Left renal cortex interstitium (tissue), 4 donors: ENCODE measurements at places on chromosomes 16 and 17. TPM values are rescaled to one million over a fixed set of nuclear protein-coding genes. Genes with fewer than 3 reads are reported as not detected.

DNA sequence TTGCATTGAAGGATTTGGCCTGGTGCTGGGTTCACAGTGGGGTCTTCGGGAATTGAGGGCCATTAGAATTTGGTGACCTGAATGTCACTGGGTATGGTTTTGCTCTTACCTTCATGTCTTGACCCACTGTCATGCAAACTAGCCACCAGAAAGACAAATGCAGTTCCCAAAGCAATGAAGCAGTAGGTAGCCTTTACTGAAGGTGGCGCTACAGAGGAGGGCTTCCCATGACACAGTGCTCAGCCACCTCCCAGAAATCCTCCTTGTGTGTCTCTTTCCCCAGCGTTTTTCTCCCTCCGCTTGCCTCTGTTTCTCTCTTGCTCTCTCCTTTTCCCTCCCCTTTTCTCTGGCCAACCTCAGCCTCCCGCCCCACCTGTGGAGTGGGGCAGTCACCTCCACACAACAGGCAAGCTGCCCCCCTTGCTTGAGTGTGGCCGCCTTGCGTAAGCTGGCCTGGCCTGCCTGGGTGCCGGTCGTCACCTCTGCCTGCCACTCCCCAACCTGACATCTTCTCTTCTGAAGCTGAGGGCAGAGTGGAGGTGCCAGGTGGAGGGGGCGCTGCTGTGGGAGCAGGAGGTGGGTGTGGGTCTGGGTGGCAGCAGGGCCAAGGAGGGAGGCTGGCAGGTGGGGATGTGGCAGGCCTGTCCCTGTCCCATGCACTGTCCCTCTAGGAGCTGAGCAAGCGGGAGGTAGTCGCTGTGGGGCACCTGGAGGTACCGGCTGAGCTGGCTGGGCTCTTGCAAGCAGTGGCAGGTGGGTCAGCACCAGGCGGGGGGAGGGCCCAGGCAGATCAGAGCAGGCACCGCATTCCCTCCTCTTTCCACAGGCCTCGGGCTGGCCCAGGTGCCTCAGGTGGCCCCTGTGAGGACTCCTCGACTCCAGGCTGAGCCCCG lies 34.7 kb downstream of the MYO15A start:
- DNase-seq, result no peak

DNA sequence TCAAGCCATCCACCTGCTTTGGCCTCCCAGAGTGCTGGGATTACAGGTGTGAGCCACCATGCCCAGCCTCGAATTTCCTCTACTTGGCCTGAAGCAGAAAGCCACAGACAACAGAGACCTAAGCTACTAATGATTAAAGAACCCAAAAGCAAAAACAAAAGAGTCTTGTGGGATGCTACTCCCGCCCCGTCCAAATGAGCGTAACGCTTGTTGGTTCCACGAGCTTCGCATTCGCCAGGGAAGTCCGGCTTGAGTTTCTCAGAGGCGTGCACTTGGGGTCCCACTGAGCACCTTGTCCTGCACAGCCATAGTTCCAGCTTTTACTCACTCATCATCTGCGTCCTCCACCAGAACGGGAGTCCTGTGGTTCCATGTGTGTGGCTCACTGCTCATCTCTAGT lies 16.0 kb downstream of the CEP295NL start:
- DNase-seq, result no peak

DNA sequence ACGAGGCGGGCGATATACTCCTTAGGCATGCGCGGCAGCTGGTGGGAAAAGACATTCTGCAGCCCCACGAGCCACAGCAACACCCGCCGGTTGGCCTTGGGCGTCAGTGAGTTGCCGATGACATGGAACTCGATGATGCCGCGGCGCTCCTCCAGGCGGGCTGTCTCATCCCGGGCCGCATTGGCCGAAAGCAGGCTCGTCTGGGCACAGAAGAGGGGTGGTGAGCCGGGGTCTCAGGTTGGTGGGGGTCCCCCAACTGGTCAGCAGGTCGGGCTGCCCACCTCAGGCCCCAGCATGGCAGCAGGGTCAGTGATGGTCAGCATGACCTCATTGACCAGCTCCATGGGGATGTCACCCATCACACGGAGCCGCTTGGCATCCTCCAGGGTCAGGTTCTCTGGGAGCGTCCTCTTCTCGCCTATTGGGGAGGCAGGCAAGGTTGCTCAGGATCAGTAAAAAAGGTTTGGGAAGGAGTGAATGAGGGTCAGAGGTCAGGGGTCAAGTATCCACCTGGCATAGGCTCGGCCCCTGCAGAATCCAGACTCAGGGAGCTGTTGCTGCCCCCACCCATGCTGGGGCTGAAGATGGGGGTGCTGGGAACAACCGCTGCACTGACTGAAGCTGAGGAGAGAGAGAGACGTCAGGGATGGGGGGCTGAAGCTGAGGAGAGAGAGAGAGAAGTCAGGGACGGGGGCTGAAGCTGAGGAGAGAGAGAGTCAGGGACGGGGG lies 3.6 kb downstream of the KAT2A start:
- DNase-seq, result no peak

GRCh38 chr16:3854750-3855541 lies 25.6 kb downstream of the CREBBP start:
- no peak for DNase-seq

Gene TMIGD1
- polyA plus RNA-seq, result 1.2 TPM

Gene HLF
- polyA plus RNA-seq, result 6.5 TPM

Gene PRAC2
- not detected for polyA plus RNA-seq

Gene TEKT1
- 0.62 TPM for polyA plus RNA-seq

Gene RGS9
- 12.2 TPM for polyA plus RNA-seq

Gene APOH
- polyA plus RNA-seq, result not detected

Gene SSTR5
- 0.33 TPM for polyA plus RNA-seq
